ENCODE measurements at places on chromosomes 12 and 14. TPM values are rescaled to one million over a fixed set of nuclear protein-coding genes. Genes with fewer than 3 reads are reported as not detected.

DNA sequence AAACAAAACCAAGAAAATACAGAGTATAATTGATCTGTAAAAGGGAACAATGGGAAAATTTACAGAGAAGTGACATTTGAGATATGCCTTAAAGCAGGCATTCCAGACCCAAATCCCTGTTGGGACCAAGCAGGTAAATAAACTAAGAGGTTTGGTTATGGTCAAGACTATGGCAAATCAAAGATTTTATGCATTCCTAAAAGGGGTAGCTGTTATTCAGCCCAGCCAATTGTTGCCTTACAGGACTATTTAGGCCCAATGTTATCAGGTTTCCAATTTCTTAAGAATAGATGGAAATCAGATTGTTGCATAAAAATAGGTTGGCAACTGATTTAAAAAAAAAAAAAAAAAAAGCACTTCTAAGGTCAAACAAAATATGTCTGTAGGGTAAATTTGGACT is 5.3 kb downstream of the DNAI7 start:
- no peak for DNase-seq

DNA sequence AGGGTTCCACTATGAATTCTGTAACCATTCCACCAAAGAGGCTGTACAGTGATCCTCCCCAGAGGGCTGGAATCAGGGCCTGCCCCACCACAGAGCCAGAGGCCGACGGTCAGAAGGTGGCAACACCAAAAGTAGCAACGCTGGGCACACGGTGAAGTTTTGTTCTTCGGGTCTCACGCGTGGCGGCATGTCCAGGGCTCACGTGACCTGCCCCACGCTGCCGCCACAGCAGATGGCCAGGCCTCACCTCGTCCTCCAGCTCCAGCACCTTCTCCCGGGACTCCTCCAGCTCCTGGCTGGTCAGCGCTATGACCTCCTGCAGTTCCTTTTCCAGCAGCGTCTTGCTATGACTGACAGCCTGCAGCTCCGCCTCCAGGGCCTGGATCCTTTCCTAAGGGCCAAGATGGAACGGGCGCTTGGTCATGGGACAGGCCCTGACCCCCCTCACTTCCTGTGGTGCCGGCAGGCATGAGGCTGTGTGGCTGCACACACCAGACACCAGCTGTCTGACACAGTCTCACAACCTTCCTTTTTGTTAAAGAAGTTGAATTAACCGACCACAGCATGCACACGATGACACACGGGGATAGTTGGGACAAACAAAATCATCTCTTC is 22.4 kb upstream of the ANKLE2 start:
- no peak for DNase-seq

PTPRB gene
- 1.2 TPM for total RNA-seq

GRCh38 chr14:39033371-39033770 is 69.7 kb downstream of the SEC23A start:
- DNase-seq, result no peak

DNA sequence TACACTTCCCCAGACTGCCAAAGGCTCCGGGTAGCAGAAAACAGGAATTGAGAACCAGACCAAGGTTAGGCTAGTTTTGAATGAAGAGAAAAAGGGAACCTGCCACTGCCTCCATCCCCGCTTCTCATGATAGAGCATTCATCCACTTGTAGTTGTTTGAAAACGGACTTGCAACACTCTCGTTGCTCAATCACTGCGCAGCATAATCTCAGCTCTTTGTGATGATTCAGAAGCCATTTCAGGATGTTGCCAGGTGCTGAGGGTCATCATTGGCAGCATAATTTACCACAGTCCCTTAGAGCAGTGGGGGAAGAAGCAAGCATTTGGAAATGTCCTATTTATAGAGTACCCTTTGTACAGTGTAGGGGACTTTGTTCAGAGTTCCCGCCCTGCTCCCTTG is 25.6 kb downstream of the KCNK13 start:
- no peak for DNase-seq

Measured in type B pancreatic cell (in vitro differentiated cells).